ENCODE measurements at places on chromosomes 7 and 10.
A peak's percentile ranks its signal among the peaks of the same experiment; 100 is the strongest.

DNA sequence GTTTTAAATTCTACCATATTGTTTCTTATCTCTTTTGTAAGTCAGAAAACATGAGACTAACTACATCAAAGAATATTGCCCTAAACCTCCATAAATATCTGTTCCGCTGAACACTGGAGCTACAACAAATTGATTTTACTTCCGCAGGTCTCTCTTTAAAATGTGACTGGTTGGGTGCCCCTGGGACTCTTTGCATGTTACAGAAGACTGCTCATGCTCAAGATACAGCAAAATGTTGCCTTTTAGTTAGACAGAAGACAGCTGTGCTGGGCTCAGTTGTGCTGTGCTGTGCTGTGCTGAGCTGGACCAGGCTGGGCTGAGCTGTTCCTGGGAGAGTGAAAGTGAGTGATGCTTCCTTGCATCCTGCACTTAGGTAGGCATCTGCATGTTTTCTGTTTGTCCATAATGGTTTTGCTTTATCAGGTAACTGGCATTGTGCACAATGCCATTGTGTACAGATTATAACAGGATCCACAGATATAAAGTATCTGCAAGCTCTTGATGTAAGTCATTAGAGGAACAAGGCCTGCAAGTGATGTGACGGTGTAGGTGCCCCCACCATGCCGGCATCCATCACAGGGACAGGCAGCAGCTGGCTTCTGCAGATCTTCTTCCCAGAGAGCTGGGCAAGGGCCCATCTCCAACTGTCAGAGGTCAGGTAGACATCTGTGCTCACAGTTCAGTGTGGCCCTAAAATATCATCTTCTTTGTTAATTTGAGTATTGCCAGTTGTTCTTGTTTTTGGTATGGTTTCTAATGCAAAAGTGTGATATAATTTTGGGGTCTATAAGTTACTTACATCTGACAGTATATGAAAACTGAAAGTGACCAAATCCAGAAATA, 972.5 kb upstream of the CELF2 start:
- DNase-seq: no peak

DNA sequence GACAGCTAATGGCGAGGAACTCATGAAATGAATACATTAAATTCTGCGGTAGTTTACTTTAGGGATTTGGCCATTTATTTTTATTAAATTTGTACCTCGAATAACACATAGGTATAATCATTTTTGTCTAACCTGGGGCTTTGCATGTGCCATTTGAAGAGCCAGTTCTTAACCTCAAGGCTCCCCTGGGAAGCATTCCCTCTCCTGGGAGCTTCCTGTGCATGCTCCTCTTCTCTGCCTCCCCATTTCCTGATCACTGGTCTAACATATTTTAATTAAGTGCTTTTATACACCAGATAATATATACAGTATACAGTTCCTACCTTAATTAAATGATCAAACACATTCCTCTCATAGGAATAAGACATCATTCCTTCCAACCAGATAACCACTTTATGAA, 183.9 kb upstream of the FZD1 start:
- no peak for DNase-seq

GRCh38 chr7:96169439-96169838, 152.5 kb downstream of the SLC25A13 start:
- DNase-seq: no peak

DNA sequence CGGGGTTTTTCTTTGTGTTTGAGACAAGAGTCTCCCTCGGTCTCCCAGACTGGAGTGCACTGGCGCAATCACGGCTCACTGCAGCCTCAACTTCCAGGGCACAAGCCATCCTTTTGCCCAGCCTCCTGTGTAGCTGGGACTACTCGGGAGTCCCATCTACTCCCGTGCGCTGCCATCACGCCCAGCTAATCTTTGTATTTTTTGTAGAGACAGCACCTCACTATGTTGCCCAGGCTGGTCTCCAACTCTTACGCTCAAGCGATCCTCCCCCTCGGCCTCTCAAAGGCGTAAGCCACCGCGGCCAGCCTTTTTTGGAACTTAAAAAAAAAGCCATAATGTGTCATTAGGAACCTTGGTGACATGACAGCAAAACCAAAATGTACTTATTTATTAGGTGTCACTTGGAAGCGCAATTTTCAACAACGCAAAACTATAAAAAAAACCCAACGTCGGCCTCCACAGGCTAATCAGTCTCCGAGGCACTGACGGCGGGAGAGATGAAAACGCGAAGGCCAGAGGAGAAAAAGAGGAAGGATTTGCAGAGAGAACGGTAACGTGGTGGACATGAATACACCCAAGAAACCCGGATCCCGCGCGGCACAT, 911 bp upstream of the HNRNPH3 start:
- DNase-seq: peak; percentile 84

- no peak for DNase-seq
These were observed 105.4 kb upstream of the BET1 start for GRCh38 chr7:94109556-94109955.

Data from lower leg skin (tissue), 4 donors.